NCI-H1694 treated with DMSO at 0.1 percent for 48 hours (cell line): ENCODE measurements at places on chromosomes 3 and 15.

DNA sequence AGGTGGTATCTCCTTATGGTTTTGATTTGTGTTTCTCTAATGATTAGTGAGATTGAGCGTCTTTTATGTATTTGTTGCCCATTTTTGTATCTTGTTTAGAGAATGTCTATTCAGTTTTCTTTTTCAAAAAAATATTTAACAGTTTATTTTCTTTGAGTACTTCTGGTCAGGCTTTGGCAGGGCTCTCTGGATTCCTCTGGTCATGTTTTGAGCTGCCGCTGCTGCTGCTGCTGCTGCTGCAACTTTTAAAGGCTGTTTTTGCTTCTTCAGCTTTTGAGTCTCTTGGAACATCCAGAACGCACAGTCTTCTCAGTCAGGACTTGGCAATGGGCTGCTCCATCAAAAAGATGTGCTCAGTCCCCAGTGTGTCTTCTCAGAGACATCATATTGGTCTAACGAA, 40.1 kb downstream of the REC114 start:
- DNase-seq: no peak

DNA sequence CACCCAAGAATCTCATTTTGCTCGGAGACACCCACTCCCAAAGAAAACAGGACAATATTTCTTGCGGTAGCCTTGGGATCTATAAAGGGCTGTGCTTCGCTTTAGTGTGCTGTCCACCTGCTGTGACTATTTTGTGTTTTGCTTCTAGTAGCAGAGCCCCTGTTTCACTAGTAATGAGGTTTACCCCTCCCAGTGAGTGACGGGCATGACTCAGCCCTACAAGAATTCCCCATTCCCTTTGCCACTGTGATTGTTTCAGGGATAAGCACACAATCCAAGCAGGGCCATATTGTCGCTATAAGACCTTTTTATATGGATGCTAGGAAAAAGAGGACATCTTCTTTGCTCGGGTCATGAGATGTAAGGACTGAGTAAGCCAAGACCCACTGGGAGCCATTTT, 62.5 kb upstream of the FOXB1 start:
- no peak for DNase-seq

GRCh38 chr3:128485282-128486204, 7.5 kb downstream of the GATA2 start:
- DNase-seq: no peak

GRCh38 chr3:144127700-144128099, 156.1 kb downstream of the DIPK2A start:
- DNase-seq: no peak

- DNase-seq: no peak
Measured at GRCh38 chr3:24185738-24186384, 240.8 kb downstream of the NR1D2 start.

- no peak for DNase-seq
Measured at GRCh38 chr3:133962849-133963248, 66.9 kb downstream of the SLCO2A1 start.

GRCh38 chr3:27623085-27623753, 98.9 kb downstream of the EOMES start:
- DNase-seq: no peak

DNA sequence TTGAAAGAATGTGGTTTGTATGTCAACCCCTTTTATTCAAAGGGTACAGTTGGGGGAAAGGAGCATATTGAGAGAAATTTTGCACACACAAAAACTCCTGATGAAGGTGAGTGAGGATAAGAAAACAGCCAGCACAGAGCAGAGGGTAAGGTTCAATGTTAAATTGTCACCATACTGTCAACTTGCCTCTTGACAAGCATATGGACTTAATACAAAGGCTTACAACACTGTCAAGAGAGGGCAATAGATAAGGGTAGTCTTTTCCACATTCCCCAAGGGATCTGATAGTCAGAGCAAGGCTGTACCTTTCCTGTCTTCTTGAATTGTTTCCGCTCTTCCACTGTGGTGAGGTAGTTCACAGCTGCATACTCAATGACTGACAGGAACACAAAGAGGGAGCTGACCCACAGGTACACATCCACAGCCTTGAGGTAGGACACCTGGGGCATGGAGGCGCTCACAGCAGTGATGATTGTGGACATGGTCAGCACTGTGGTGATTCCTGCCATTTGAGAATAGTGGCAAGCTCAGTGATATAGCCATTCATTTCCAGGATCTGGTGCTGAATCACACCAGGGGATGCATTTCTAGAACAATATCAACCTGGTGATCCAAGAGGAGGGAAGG, 20.4 kb upstream of the RIOX2 start:
- DNase-seq: no peak

GRCh38 chr15:40285151-40285550, 2.3 kb upstream of the ANKRD63 start:
- DNase-seq: no peak

- DNase-seq: no peak
Measured at GRCh38 chr3:191330530-191331048, 263 bp upstream of the UTS2B start.

DNA sequence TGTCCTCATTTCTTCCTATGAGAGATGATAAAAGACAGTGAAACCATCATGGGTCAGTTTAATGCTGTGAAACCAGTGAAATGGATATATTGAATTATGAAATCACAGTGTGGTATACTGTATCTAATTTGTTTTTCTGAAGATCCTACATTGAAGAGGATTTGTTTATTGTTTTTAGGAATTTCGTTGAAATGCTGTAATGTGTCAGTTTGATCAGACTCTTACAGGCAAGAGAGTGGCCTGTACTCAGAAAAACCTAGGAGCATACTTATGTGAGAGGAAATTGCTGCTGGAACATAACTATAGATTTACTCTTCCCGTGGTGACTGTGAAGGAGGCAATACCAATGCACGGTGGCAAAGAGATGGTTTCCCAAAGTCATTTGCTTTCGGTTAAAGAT, 29.1 kb upstream of the ONECUT1 start:
- no peak for DNase-seq

DNA sequence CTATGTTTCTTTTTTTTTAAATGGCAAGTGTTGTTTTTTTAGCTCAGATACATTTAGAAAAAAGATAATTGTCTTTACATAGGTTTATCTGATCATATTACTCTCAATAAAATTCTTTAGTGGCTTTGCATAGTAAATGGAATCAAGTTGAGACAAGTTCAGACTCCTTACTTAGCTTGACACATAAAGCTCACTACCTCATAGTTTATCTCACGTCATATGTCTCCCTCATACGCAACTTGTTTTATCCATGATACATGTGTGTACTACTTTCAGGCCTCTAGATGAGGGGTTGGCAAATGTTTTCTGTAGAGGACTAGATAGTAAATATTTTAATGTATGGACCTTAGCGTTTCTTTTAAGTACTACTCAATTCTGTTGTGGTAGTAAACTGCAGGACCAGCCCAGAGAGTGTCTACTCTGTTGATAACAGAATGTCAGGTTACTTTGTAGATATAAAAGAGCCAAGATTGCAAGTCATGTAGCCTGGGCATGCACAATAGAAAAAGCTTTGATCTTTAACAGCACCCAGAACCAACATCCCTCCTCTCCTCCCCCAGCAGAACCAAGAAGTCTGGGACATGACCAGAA, 28.2 kb upstream of the MGA start:
- no peak for DNase-seq

- DNase-seq: no peak
Measured at GRCh38 chr3:40328374-40328773, 18.9 kb downstream of the EIF1B start.

DNA sequence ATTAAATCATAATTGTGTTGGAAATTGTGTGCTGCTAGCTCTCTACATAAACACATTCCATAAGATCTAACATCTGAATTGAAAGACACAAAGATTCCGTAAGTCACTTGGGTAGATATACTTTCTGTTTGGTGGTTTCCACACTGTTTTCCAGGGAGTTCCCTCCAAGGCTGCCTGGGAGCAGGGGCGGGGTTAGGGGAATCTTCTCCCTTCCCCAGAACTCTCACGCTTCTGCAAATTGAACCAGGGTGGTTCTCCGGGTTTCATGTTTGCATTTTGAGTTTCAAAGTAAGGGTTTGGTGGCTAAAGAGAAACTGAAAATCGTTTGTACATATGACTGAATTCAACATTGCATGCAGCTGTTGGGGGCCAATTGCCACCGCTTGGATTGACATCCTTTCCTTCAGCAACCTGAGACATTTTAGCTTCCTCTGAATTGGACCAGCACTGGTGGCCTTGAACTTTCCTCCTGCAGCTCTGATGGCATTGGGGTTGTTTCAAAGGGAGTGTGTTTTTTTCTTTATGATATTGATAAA, 192.7 kb upstream of the FEZF2 start:
- DNase-seq: no peak
